ENCODE measurements at places on chromosomes 1 and 21. TPM values are rescaled to one million over a fixed set of nuclear protein-coding genes. Genes with fewer than 3 reads are reported as not detected.

DNA sequence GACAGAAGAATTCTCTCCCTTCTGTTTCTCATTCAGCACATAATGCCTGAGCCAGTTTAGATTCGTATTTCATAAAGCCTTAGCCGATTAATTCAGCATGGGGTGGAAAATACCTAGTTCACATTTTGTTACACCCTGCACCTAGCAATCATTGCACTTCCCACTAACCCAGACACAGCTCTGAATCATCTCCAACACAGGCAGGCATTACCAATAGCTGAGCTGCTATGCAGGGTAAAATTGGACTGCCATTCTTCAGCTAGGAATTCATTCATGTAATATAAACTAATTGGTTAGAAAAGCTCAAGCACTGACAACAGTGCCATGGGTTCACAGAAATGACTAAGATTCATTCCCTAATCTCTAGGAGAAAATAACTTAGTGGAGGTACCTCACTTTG is 26.9 kb upstream of the NKAIN1 start:
- no peak overlapping the region for H3K27ac ChIP-seq
- H3K4me1 ChIP-seq = no peaks in the 10 kb centered on the region
- H3K27me3 ChIP-seq = no peaks in the 10 kb centered on the region
- H3K4me3 ChIP-seq = no peak overlapping the region
- DNase-seq = no peak
- peaks cover 41% of the 10 kb centered on the region for H3K36me3 ChIP-seq

GRCh38 chr1:28796352-28797211 is 15.4 kb upstream of the OPRD1 start:
- no peak overlapping the region for H3K4me3 ChIP-seq
- no peak for DNase-seq
- peaks cover 6% of the 10 kb centered on the region for H3K4me1 ChIP-seq

DNA sequence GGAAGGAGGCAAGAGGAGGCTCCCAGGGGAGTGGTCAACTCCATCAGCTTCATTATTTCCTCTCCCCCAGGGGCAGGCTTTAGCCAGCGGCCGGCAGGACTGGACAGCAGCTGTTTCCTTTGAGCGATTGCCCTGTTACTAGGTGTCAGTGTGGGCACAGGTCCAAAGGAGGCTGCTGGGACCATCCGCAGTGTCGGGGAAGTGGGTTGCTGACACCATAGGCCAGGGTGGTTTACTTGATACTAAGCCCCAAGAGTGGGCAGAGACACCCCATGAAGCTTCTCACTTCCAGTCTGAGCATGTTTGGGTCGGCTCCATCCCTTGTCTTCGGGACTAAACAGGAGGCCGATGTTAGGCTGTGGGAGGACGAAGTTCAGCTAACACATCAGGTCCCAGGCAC is 63.6 kb downstream of the KAZN start:
- H3K4me1 ChIP-seq = no peaks in the 10 kb centered on the region
- no peaks in the 10 kb centered on the region for H3K36me3 ChIP-seq
- H3K4me3 ChIP-seq = no peak overlapping the region
- H3K27me3 ChIP-seq = no peaks in the 10 kb centered on the region

DNA sequence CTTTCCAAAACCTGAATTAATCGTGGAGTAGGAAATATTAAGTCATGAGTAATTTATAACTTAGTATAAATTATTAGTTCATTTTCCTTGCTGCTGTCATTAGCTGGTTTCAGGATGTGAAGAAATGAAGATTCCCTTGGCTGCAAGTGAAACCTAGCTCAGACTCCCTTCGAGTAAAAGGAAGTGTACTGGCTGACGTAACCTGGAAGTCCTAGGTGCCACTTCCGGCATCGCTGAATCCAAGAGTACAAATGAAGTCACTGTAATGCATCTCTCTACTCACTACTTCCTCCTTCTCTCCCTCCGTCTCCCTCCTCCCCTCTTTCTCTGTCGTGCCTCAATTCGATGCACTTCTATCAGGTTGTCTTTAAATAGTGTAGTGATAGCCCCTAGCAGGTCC is 28.8 kb downstream of the ZP4 start:
- no peak for DNase-seq
- no peaks in the 10 kb centered on the region for H3K4me1 ChIP-seq
- no peaks in the 10 kb centered on the region for H3K36me3 ChIP-seq
- no peak overlapping the region for H3K27ac ChIP-seq

DNA sequence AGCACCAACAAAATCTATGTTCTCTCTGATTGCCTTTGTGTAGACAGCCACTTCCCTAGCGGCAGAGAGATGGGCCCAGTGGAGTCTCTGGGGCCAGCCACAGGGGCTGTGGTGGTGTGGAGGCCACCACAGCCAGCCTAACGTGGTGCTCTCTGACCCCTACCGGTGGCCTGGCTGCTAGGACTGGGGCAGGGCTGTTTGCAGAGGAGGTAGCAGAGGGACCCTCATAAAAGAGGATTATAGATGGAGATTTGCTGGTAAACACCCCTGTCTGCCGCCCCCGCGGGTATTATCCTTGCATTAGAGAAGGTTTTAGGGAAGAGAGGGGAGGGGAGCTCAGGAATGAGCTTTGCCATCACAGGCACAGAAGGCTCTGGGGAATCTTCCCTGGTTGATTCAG is 310.3 kb upstream of the VAMP3 start:
- H3K4me3 ChIP-seq = no peak overlapping the region
- DNase-seq = no peak
- H3K4me1 ChIP-seq = no peaks in the 10 kb centered on the region
- no peaks in the 10 kb centered on the region for H3K36me3 ChIP-seq
- no peak overlapping the region for H3K27ac ChIP-seq

- H3K36me3 ChIP-seq = no peaks in the 10 kb centered on the region
- no peaks in the 10 kb centered on the region for H3K4me1 ChIP-seq
- no peak for DNase-seq
These were observed 6.1 kb upstream of the GATAD2B start for GRCh38 chr1:153928791-153929341.

GRCh38 chr1:227907439-227908015 is 40.2 kb downstream of the WNT9A start:
- H3K4me1 ChIP-seq = peaks cover 8% of the 10 kb centered on the region
- H3K27me3 ChIP-seq = no peaks in the 10 kb centered on the region
- H3K4me3 ChIP-seq = no peak overlapping the region
- no peaks in the 10 kb centered on the region for H3K36me3 ChIP-seq
- DNase-seq = no peak
- H3K27ac ChIP-seq = no peak overlapping the region

GRCh38 chr1:110463725-110464124 is 12.8 kb downstream of the PROK1 start:
- H3K27me3 ChIP-seq = no peaks in the 10 kb centered on the region
- DNase-seq = no peak
- no peak overlapping the region for H3K4me3 ChIP-seq
- no peak overlapping the region for H3K27ac ChIP-seq

DNA sequence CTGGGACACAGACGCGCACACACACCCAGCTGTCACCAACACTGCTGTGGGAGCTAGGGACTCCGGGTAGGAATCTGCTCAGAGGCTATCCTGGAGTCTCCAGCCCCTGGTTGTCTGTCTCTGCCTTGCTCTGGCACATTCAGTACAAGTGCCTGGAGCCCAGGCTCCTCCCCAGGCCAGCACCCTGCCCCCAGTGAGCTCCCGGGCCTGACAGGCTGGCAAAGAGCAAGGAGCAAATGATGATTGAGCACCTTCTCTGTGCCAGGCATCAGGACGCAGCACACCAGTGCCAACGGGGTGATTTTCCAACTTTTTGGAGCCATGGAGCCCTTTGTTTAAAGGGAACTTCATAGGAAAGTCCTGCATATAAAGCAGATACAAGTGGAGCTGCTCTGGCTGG is 6.5 kb downstream of the CNTN2 start:
- H3K36me3 ChIP-seq = no peaks in the 10 kb centered on the region
- no peak for DNase-seq
- H3K27me3 ChIP-seq = peaks cover 11% of the 10 kb centered on the region
- H3K4me3 ChIP-seq = no peak overlapping the region

GRCh38 chr21:26819740-26820324 is 25.4 kb downstream of the ADAMTS1 start:
- H3K36me3 ChIP-seq = no peaks in the 10 kb centered on the region
- no peaks in the 10 kb centered on the region for H3K27me3 ChIP-seq

DNA sequence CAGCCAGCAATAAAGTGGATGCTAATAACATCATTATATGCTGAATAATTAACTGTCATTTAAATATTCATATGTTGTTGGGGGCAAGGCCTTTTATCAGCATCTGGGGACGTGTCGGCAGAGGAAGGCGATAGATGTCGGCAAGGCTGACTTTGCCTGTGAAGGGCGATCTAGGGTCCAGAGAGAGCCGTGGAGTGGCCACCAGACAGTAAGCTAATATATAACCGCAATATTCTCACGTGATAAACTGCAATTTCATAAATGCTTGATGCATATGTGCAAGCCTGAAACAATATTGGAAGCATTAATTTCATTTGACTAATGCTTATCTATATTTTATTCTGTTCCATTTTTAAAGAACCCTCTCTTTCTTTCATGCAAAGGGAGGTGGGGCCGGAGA is 141.0 kb upstream of the POU3F1 start:
- no peaks in the 10 kb centered on the region for H3K36me3 ChIP-seq
- H3K27me3 ChIP-seq = peaks cover 2% of the 10 kb centered on the region

DNA sequence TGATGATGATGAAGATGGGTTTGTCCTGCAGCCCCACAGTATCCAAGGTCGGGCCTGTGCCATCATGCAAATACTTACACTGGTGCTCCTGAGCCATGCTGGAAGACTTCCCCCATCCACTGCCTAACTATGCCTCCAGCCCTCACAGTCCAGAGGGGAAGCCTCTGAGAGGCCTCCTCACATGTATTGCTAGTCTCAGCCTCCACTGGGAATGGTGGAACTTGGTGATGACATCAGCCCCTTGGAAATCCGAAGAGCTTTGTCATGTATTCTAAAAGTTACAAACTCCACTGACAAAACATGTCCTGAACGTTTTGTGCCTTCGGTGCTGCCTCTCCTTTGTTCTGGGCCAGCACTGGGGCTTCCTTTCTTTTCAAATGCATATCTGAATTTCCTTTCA is 61.1 kb upstream of the DMRTB1 start:
- no peak for DNase-seq
- H3K27me3 ChIP-seq = no peaks in the 10 kb centered on the region
- H3K4me3 ChIP-seq = no peak overlapping the region
- no peaks in the 10 kb centered on the region for H3K4me1 ChIP-seq

DNA sequence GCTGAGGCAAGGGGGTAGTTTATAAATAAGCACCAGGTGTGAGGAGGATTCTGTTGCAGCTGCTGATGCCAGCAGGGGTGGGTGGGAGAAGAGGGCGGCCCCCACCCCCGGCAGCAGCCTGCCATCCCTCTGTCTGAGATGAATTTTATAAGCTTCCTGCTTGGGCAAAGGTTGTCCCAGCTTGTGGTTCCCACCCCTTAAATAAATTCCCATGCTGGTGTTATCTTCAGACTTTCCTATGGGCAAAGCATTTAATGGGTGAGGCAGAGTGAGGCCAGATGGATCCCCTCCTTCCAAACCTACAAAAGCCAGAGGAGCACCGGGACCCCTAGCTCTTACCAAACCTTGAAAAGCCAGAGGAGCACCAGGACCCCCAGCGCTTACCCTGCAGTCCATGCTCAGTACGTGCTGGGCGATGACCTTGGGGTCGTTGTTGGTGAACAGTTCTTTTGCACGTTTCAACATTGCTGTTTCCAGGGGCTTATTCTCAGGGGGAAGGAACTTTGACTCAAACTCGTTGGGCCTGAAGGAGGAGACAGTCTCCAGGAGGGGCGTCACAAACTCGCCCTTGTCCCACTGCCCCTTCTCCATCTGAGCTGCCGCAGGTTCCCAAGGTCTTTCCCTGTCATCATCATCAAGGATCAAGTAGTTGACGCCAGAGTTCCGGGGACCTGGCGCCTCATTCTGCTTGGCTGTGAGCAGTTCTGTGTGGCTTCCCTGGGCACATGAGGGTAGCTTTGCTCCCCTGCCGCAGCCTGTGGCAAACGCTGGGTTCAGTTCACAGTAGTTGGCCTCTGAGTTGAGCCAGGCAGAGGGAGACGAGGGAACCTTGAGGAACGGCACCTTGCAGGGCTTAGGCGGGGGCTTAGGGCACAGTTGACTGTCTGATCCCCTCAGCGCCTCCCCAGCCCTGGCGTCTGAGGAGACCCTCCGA is 99.5 kb downstream of the BCAR3 start:
- peaks cover 5% of the 10 kb centered on the region for H3K36me3 ChIP-seq
- no peak overlapping the region for H3K27ac ChIP-seq
- no peak for DNase-seq
- H3K4me1 ChIP-seq = no peaks in the 10 kb centered on the region
- H3K4me3 ChIP-seq = no peak overlapping the region
- H3K27me3 ChIP-seq = no peaks in the 10 kb centered on the region

DNA sequence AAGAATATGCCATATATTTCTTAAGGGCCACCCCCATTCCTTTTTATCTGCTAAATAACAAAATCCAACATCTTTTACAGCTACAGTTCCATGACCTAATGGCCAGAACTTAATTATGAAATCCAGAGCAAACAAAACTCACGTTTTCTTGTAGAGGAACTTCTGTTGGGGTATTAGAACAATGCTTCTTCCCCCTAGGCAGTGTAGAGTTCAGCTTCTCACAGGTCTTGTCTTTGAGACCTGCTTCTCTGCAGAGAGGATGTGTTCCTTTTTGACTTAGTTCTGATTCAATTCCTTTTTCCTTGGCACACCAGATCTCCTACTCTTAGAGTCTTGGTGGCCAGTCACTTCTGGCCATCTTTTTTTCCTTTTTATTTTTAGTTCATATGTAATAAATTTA is 22.2 kb downstream of the VAV3 start:
- H3K4me1 ChIP-seq = no peaks in the 10 kb centered on the region
- H3K27me3 ChIP-seq = no peaks in the 10 kb centered on the region
- H3K36me3 ChIP-seq = no peaks in the 10 kb centered on the region
- no peak overlapping the region for H3K27ac ChIP-seq
- DNase-seq = no peak

NBPF14 gene
- 19.7 TPM for total RNA-seq

DIRAS3 gene
- not detected for total RNA-seq

Measured in Panc1 (cell line).